ENCODE measurements at places on chromosomes 11 and 22.

GRCh38 chr11:26655287-26655686 lies 66.6 kb downstream of the SLC5A12 start:
- DNase-seq = no peak

DNA sequence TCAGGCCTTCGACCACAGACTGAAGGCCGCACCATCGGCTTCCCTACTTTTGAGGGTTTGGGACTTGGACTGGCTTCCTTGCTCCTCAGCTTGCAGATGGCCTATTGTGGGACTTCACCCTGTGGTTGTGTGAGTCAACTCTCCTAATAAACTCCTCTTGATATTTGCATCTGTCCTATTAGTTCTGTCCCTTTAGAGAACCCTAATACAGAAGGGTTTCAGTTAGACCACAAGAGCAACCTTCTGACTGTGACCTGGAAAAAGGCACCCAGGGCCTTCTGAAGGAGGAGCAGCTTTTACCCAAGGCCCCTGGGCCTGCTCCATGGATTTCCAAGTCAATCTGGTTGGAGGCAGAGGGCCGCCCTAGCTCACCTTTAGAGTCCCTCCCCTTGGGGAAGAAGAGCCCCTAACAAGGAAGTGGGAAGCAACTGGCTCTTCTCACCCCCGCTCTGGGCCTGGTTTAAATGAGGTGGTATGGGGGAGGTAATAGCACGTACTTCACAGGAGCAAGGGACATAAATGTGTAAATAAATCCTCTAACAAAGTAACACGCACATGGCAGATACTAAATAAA lies 11.2 kb upstream of the CHST1 start:
- DNase-seq = no peak

- DNase-seq = no peak
Measured at GRCh38 chr11:117333917-117334316, 6.3 kb downstream of the CEP164 start.

GRCh38 chr11:101862391-101863233 lies 52.2 kb upstream of the CEP126 start:
- DNase-seq = no peak

DNA sequence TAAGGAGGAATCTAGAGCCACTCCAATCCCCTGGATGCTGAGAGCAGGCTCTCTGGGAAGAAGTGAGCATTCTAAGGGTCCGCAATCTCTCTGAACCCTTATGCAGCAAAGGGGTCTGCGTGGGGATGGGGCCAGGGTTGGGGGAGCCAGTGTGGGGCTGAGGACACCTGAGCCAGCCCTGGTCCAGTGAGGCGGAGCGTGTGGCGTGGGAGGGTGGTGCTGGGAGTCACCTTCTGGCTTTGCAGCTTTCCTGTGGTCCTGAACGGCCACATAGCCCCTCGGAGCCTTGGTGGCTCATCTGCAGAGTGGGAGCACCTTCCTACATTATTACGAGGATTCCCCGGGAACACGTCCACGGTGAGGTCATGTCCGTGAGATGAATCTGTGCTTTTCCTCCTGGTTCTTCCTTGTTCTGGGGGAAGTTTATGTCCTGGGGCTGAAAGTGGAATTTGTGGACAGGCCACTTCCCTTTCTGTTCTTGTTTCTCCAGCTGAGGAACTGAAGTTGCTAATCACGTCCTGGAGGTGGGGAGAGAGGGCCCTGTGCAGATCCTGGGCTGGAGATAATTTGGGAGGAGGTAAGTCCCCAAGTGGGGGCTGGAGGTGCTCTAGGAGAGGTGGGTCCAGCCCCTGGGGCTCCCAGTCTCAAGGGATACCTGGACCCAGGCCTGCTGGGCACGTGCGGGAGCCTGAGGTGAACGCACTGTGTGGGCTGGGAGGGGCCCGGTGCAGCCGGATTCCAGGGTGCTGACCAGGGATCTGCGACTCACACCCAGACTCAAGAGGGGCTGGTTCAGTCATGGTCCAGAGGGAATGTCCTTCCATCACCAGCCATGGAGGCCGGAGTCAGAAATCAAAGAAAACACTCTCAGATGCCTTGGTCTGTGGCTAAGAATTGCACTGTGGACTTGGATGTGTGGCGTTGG lies 6.1 kb downstream of the MRGPRE start:
- DNase-seq = no peak

Data from kidney epithelial cell (primary cell).